AG04450 (cell line): ENCODE measurements at places on chromosomes 4 and X. TPM values are rescaled to one million over a fixed set of nuclear protein-coding genes. Genes with fewer than 3 reads are reported as not detected.

KLF8 gene
- polyA plus RNA-seq = 0.04 and 0.05 TPM in 2 replicates

PABPC5 gene
- polyA plus RNA-seq = 0.93 and 1.1 TPM in 2 replicates

ABLIM2 gene
- 0.07 TPM in 1 of 2 replicates, not detected in the other for polyA plus RNA-seq

RGN gene
- polyA plus RNA-seq = 1.7 and 2.1 TPM in 2 replicates

ZDHHC15 gene
- polyA plus RNA-seq = not detected in 2 replicates

RHOXF2 gene
- polyA plus RNA-seq = not detected in 2 replicates

WDR19 gene
- 47.7 and 48.9 TPM in 2 replicates for polyA plus RNA-seq

CXCL9 gene
- not detected in 2 replicates for polyA plus RNA-seq

OTC gene
- not detected in 2 replicates for polyA plus RNA-seq

ARMCX2 gene
- 78.4 and 81.7 TPM in 2 replicates for polyA plus RNA-seq

NPY1R gene
- not detected in 2 replicates for polyA plus RNA-seq

ENPEP gene
- polyA plus RNA-seq = 0.14 and 0.33 TPM in 2 replicates

HELT gene
- polyA plus RNA-seq = not detected in 2 replicates

CLDN22 gene
- polyA plus RNA-seq = not detected in 2 replicates

ASB5 gene
- polyA plus RNA-seq = 0.38 and 0.63 TPM in 2 replicates
